ENCODE measurements at places on chromosomes 7 and 10. TPM values are rescaled to one million over a fixed set of nuclear protein-coding genes. Genes with fewer than 3 reads are reported as not detected.

Gene GIMAP5
- not detected for total RNA-seq

DNA sequence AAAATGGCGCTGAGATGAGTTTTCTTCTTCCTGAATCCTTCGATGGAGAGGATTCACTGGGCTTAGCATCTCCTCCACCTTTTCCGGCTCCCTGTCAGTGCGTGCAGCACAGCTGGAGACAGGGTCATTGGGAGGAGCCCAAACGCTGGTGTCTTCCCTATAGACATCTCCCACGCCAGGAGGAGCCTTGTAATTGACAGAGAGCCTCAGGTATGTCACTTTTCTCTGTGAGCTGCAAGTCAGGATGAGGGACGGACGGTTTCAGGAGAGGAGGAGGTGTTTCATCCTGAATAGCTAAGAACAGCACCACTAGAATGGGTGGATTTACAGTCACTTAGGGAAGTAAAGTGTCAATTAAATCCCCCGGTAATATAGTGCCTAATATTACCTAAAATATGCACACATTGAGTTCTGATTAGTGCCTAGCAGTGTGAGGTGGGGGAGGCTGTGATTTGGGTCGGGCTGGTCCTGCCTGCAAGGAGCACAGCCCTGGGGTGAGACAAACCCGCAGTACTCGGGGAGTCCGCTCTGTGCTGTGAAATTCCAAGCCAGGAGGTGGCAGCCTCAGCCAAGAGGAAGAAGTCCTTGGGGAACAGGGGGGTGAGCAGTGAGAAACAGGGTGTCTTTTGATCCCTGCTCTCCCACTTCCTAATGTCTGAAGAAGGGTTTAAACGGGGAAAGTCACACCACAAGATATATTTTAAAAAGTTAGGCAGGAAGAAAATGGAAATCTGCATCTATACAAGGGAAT is 28.2 kb downstream of the IL15RA start:
- DNase-seq, result peak; percentile 80

DNA sequence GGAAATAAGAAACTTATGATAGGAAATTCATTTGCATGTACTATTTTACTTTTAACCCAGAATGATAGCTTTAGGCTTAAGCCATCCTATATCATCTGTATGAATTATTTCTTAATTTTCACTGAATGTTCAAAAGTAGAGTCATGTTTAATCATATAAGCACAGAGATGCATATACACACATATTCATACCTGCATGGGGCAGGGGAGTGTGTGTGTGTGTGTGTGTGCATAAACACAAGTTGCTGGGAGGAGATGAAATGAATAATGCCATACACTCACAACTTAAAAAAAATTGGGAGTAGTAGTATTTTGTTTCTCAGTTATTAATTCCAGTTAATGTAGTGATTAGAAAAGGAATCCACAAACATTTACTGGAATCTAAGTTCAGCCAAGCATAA is 83.1 kb upstream of the IKZF1 start:
- no peak for DNase-seq

DNA sequence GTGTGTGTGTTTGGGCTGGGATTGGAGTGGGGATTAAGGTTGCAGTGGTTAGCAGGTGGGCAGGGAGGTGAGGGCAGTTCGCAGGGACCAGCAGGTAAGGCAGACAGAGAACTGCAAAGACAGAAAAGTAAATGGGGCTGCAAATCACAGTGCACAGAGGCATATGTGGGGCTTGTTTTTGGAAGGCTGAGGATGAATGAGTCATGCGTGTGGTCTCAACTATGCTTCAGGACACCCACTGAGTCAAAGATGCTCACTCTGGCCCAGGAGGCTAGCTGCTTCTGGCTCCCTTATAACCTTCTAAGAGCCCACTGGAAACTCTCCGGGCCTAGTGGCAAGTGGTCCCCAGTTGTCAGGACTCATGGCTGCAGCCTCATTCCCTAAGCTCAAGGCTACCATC is 118.2 kb downstream of the ZNF248 start:
- no peak for DNase-seq

Gene APBB1IP
- not detected for total RNA-seq

- no peak for DNase-seq
These were observed 16.6 kb upstream of the TAS2R60 start for GRCh38 chr7:143426479-143427142.

DNA sequence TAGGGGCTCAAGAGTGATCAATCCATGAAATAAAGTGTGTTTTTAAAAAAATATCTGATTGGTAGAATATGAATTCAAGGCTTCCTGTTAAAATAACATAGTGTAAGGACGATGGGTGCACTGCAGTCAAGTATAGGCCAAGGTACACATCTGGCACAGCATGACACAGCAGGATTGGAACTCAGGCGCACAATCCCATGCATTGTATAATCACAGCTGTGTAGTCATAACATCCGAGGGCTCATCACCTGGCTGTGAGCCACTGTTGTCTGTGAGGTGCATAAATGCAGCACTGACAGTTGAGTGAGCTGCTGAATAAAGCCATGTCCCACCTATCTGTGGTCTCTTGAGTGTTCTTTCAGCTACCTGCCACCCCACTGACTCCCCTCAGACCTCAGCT is 142.3 kb upstream of the HPS1 start:
- no peak for DNase-seq

Gene ZNF746
- 15.6 TPM for total RNA-seq

GRCh38 chr7:49112222-49112621 is 187.9 kb downstream of the CDC14C start:
- DNase-seq, result no peak

- no peak for DNase-seq
These were observed 210.7 kb upstream of the MDFIC start for GRCh38 chr7:114711241-114711640.

Gene HTRA1
- total RNA-seq, result 15.8 TPM

GRCh38 chr10:71812016-71812912 is 38.8 kb downstream of the PSAP start:
- DNase-seq, result no peak

Gene NKX6-2
- total RNA-seq, result not detected

DNA sequence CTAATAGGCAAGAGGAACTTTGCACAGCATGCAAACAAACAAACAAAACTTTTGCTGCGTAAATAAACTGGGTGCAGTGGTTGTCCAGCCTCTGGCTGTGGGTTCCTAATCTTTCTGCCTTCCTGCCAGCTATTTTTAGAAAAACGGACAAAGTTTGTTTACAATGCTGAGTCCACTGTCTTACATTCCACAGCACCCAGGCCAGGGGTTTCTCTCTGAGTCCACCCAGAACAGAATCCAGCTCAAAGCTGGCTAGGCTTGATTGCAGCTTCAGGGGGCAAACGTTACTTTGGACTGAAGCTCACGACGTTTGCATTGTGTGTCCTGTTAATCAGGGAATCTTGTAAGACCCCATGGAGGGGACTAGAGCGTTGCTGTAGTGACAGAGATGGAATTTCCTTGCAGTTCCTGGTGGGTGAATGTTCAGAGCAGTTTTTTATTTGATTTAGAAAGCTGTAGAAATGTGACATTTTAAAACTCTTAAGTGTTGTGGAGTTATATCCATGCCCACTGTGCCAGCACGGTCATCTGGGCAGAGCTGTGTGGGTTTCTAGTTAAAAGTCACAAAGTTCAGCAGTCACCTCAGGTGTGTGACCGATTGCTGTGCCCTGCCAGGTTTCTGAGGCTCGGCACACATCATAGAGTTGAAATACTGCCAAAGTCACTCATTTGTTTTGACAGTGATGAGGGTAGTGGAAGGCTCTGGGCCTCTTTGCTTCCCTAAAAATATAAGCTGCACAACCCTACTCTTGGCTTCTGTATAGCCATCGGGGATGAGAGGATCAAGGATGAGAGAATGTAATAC is 247.0 kb downstream of the STK31 start:
- no peak for DNase-seq

Data from H1 (cell line).